ENCODE measurements at places on chromosomes 6 and 20.

DNA sequence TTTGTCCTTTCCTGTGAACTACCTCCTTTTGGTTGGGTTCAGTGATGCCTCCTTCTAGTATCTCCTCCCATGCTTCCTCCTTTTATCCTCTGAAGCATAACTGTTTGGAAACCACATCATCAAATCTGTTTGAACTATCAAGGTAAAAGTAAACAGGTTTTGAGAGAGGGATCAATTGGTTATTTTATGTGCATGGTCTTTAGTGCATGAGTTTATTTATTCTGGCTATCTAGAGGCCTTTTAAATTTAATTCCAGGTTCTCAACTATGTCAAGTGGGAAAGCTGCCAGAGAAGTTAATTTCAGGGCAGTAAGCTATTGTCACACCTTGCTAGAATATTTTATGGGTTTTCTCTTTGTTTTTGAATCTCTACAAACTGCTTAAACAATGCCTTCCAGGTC is 54.1 kb downstream of the WASF1 start:
- DNase-seq: no peak

- DNase-seq: no peak
These were observed 113.0 kb upstream of the SLC22A23 start for GRCh38 chr6:3569816-3570215.

- no peak for DNase-seq
These were observed 14.1 kb downstream of the CD93 start for GRCh38 chr20:23071996-23072395.

- no peak for DNase-seq
These were observed 101.8 kb upstream of the DST start for GRCh38 chr6:56744528-56744927.

- DNase-seq: no peak
These were observed 122.1 kb downstream of the HIVEP2 start for GRCh38 chr6:142822842-142823241.

GRCh38 chr6:163985710-163986109 is 571.2 kb downstream of the QKI start:
- DNase-seq: no peak

DNA sequence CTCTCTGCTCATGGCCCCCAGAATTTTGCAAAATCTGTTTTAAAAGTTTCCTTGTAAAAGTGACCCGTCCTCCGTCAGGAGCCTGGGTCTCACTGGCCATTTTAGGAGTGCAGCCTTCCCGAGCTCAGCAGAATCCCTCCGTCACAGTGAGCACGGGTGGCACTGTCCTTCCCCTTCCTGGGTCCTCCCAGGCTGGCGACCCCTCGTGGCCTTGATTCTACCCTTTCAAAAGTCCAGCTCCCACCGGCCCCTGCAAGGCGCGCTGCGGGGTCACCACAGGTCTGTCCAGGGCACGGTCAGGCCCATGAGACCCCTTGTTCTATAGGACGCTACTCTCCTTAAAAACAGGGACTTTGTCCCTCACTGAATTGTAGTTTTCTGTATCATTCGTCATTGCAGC is 112.7 kb downstream of the PSMB1 start:
- DNase-seq: no peak

DNA sequence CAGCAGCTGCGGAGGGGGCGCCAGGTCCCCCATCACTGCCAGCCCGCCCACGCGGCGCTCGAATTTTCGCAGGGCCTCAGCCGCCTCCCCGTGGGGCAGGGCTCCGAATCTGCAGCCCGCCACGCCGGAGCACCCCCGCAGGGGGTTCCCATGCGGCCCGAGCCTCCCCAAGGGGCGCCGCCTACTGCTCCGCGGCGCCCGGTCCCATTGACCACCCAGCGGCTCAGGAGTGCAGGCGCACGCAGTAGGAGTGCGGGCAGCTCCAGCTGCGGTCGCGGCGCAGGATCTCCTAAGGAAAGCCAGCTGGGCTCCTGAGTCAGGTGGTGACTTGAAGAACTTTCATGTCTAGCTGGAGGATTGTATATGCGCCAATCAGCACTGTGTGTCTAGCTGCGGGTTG is 155.3 kb upstream of the RREB1 start:
- no peak for DNase-seq

DNA sequence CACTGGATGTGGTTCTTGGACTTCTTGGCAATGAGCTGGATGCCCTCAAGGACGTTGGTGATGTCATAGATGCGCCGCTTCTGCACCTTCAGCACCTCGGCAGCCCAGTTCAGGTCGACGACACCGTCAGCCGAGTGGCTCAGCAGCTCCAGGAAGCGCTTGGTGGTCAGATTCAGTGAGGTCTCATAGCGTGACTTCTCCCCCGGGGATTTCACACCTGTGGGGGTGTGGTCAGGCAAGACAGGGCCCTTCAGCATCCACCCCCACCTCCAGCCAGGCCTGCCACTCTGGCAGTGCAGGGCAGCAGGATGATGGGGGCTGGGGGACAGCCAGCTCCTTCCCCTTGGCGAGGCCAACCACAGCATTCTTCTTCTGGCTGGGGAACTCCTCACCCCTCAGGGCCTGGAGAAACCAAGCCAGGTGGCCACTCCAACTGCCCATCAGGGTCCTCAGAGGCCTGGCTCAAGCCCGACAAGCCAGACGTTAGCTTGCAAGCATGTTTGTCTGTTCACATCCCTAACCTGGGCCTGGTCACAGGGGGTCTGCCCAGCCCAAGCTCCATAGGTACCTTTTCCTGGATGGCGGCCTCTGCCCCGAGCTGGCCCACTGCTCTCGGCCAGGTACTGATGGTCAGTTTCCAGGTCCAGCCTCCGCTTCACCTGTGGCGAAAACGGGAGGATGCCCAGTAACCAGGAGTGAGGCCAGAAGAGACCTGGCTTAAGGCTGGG is 5.7 kb upstream of the NECAB3 start:
- no peak for DNase-seq

- DNase-seq: no peak
These were observed 332.0 kb downstream of the HAO1 start for GRCh38 chr20:7608250-7608649.

DNA sequence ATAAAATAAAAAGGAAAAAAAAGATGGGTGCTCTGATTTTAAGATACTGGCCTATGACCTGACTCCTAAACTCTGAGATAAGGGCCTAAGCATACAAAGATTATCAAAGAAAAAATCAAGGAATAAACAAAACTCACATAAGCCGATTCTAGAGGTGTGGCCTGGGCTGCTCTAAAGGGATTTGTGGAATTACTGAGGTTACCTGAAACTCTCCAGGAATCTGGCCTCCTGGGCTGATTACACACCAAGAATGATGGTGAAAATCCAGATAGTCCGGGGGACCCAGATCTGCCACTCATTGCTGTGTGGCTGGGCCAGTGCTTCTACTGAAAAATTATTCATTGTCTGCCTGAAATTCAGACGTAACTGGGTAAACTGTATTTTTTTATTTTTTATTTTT is 122.7 kb upstream of the RNF24 start:
- DNase-seq: no peak

DNA sequence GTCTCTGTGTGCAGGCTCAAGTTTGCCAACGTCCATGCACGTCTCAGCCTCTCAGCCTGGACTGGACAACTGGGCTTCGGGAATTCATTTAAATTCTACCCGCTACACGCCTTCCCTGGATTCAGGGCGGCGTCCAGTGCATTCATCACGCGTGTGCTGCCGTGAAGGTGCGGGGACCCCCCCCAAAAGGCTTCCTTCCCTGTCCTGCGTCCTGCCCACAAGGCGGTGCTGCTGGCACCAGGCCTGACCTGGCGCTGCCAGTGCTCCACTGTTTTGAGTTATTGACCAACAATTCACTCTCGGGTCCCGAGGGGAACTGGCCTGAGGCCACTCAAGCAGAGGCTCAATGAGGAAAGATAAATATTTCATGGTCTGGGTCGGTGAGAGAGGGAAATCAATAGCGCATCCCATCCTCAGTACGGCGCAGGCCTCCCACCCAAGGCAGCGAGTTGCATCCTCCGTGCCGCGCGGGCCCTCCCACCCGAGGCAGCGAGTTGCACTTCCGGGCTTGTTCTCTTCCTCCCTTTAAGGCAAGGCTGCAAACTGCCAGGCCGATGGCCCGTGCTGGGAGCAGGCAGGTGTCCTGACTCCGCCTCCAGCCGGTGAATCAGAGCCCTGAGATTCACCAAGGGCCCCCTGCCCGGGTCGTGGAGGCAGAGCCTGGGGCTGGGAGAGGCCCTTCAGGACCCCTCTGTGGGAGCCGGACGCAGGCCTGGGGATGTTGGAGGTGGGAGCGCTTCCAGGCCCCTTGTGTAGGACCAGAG is 22.8 kb upstream of the BHLHE23 start:
- DNase-seq: no peak

DNA sequence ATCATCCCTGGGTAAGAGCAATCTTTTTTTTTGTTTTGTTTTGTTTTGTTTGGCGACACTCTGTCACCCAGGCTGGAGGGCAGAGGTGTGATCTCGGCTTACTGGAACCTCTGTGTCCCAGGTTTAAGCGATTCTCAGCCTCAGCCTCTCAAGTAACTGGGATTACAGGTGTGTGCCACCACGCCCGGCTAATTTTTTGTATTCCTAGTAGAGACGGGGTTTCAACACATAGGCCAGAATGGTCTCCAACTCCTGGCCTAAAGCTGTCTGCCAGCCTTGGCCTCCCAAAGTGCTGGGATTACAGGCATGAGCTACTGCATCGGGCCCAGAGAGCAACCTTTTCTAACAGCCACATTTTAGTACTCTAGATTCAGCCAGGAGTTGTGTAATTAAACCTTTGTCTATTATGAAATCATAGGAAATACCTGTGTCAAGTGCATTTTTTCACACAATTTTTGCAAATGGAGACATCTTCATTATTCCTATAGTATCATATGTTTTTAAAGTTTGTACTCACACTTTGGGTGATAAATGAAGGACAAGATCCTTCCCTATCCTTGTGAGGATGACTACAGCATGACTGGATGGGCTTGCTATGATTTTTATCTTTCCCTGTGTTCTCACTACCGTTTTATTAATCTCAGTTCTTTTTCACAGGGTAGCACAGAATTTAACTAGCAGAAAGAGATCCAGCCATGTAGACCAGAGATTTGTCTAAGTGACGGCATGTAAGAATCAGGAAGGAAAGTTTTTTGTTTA is 82.6 kb downstream of the OR2B2 start:
- no peak for DNase-seq

DNA sequence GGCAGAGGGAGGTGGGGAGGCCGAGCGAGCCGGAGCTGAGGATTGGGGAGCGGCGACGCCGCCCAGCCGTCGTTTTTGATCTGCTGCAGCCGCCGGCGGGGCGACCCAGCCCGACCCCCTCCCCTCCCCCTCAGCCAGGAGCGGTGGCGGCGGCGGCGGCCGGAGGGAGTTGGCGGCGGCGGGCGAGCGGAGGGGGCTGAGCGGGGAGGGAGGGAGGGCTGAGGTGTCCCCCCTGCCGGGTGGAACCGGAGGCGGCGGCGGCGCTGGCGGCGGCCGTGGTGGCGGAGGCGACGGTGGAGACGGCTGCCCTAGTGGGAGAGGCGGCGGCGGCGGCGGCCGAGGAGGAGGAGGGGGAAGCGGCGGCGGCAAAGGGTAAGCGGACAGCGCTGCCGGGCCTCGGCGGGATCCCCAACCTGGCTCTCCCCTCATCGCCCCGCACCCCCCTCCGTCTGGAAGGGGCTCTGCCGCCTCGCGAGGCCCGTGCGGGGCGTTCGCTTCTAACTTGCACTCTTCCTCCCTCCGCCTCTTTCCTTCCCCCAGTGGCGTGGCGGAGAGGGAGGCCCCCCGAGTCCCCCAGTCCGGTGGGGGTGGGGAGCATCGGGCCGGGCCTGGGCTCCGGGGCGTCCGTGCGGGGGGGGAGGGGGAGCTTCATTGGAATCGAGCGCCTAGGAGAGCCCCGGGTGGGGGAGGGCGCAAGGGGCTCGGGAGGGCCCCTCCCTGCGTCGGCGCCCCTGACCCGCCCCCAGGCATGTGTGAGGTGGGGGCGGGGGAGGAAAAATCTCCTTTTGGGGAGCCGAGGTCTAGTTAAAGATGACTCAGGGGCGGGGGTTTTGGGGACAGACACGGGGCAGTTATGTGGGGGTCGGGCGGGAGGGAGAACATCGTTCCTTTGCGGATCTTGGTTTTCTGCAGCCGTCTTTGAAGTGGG is at the start of gene TAB2:
TSS of gene TAB2 (plus strand) at position 69 of the 928 bp plus-strand sequence. CDS start 52,286 bp downstream, outside the sequence.
- DNase-seq: peak; percentile 61

- peak; percentile 76 for DNase-seq
These were observed 182.5 kb downstream of the MAFB start for GRCh38 chr20:40506537-40506939.

DNA sequence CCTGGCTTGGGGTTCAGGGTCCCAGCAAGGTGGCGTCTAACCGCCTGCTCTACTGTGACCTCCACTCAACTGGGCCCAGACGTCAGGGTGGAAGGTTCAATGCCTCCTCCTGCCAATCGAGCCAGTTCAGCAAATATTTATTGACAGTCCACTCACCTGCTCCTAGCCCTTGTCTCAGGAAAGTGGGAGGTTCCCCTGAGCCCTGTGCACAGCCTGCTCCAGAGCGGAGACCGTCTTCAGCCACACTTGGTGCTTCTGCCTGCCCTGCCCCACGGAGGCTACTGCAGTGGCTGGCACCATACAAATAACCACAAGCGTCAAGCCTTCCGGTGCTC is 6.1 kb downstream of the CCDC167 start:
- no peak for DNase-seq

DNA sequence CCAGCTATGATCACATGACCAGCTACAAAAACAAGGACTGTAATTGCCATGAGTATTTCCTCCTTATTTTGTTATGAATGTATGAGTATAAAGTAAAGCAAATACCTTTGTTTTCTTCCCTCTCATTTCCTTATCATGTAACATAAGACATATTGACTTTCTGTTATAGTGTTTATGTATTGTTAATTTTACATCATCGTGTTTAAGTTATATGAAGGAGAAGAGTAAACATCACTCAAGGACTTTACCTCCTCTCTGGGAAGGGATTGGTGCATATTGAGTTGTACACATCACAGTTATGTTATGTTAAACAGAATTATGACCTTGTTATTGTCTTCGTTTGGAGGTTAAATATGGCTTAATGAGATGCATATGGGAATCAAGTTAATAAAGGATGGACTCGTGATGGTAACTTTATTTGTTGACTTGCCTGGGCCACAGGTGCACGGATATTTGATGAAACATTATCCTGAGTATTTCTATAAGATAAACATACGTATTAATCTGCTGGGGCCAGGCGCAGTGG is 57.3 kb upstream of the CNKSR3 start:
- no peak for DNase-seq

DNA sequence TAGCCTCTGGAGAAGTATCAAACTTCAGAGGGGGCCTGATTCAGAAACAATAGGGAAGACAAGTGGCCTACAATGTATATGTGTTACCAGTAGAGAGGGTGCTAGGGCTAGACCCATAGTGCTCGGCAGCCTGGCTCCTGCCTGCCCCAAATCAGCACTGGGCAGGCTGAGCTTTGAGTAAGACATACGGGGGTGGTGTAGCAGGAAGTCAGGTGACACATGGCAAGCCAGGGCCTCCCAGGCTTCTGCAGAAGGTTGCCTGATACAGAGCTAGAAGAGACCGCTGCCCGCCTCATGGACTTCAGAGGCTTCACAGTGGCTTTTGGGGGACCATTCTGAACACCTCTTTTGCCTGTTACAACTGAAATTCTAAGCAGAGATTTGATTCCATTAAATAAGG is 43.4 kb downstream of the RALY start:
- no peak for DNase-seq

GRCh38 chr6:4806791-4807190 is 30.6 kb downstream of the CDYL start:
- DNase-seq: no peak

- DNase-seq: no peak
These were observed 193.5 kb upstream of the PLN start for GRCh38 chr6:118354641-118355040.

- no peak for DNase-seq
These were observed 4.7 kb upstream of the ENPP5 start for GRCh38 chr6:46175446-46175845.

- no peak for DNase-seq
These were observed 123.6 kb upstream of the DST start for GRCh38 chr6:56766139-56766805.

- peak; percentile 60 for DNase-seq
These were observed 1.9 kb upstream of the AFDN start for GRCh38 chr6:167824591-167825331.
